ENCODE measurements at places on chromosomes 7 and 10. TPM values are rescaled to one million over a fixed set of nuclear protein-coding genes. Genes with fewer than 3 reads are reported as not detected.

GRCh38 chr10:6977398-6978186 lies 397.5 kb upstream of the PRKCQ start:
- no peaks in the 10 kb centered on the region for H3K36me3 ChIP-seq
- H3K4me3 ChIP-seq: no peak overlapping the region
- H3K27ac ChIP-seq: no peak overlapping the region
- DNase-seq: no peak
- no peaks in the 10 kb centered on the region for H3K27me3 ChIP-seq

DNA sequence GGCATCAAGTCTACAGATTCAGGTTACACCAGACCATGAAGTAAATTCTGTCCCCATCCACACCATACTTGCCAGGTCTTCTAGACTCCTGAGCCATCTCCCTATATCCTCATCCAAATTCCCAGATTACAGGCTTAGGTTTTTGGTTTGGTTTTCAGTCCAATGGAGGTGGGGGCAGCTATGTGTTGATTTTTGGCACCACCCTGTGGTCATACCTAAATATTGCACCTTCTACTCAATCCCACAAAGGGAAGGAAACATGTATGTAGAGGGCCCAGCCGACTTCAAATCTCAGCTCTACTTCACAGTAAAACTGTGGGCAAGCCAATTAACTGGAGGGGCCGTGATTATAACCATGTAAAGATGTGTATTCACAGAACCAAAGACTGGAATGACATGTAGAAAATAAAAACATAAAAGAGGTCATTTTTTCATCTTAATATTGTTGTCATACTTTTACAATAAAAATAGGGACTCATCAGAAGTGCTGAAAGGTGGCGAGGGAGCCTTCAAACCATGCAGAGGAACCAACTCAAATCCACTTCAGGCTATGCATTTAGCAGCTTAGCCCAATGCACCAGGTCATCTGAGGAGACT lies 19.8 kb downstream of the ERCC6 start:
- H3K27ac ChIP-seq: no peak overlapping the region
- DNase-seq: peak; percentile 44
- no peaks in the 10 kb centered on the region for H3K27me3 ChIP-seq

- no peaks in the 10 kb centered on the region for H3K27me3 ChIP-seq
- no peaks in the 10 kb centered on the region for H3K36me3 ChIP-seq
- H3K27ac ChIP-seq: no peak overlapping the region
- no peak overlapping the region for H3K4me3 ChIP-seq
- no peaks in the 10 kb centered on the region for H3K4me1 ChIP-seq
These were observed 53.9 kb downstream of the TACC2 start for GRCh38 chr10:122042836-122043235.

Gene DGKI
- total RNA-seq: 0.74 TPM

DNA sequence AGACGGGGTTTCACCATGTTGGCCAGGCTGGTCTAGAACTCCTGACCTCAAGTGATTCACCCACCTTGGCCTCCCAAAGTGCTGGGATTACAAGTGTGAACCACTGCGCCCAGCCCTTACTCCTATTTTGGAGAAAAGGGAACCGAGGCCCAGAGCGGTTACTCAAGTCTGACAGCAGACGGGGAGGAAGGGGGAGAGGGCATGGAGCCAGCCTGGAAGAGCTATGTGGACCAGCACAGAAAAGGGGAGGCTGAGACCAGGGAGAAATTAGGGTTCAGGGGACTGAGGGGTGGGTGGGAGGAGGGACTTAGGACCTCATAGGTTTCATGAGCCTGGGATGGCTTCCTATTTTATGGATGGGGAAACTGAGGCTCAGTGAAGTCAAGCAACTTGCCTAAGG lies 1.5 kb downstream of the SFRP5 start:
- peaks cover 4% of the 10 kb centered on the region for H3K27me3 ChIP-seq
- no peak overlapping the region for H3K4me3 ChIP-seq
- H3K27ac ChIP-seq: no peak overlapping the region
- H3K36me3 ChIP-seq: no peaks in the 10 kb centered on the region
- no peaks in the 10 kb centered on the region for H3K4me1 ChIP-seq
- DNase-seq: no peak

Gene SPAM1
- not detected for total RNA-seq

GRCh38 chr7:132436121-132436520 lies 140.1 kb downstream of the PLXNA4 start:
- no peak overlapping the region for H3K27ac ChIP-seq
- H3K27me3 ChIP-seq: no peaks in the 10 kb centered on the region
- H3K4me1 ChIP-seq: peaks cover 94% of the 10 kb centered on the region
- DNase-seq: no peak
- no peak overlapping the region for H3K4me3 ChIP-seq
- H3K36me3 ChIP-seq: no peaks in the 10 kb centered on the region

DNA sequence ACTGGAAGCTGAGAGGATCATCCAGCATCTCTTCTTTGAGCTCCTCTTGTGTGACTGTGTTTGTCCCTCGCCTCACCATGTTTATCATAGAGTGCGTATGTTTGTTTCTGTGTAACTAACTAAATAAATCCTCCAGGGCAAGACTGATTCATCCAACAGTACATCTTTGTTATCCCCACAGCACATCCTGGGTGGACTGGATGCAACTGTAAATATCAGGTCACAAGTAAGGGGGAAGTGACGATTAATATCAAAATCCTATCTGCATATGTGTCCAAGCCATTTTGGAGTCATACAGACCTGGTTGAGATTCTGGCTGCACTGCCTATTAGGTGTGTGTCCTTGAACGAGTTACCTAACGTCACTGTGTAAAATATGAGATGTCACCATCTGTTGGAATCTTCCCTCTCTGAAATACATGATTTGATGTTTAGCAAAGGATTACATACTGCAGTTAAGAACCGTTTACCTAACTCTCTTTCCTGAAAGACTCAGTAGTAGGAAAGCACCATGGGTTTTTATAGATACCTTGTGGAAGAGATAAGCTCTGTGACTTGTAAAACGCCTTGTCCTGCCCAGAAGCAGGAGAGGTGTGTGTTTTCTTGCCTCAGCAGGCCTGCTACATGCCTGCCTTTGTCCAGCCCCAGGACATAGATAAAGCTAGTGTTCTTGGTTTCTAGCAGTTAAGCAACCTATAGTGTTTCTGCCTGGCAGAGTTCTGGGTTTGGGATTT lies 25.8 kb downstream of the WBP1L start:
- DNase-seq: no peak
- no peak overlapping the region for H3K27ac ChIP-seq
- H3K36me3 ChIP-seq: no peaks in the 10 kb centered on the region

DNA sequence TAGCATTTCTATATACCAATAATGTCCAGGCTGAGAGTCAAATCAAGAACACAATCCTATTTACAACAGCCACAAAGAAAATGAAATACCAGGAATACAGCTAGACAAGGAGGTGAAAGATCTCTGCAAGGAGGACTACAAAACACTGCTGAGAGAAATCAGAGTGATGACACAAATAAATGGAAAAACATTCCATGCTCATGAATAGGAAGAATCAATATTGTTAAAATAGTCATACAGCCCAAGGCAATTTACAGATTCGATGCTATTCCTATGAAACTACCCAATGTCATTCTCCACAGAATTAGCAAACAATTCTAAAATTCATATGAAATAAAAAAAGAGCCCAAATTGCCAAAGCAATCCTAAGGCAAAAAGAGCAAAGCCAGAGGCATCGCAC lies 116.8 kb upstream of the ZNF32 start:
- H3K27ac ChIP-seq: no peak overlapping the region
- no peaks in the 10 kb centered on the region for H3K27me3 ChIP-seq
- DNase-seq: no peak
- no peaks in the 10 kb centered on the region for H3K36me3 ChIP-seq

DNA sequence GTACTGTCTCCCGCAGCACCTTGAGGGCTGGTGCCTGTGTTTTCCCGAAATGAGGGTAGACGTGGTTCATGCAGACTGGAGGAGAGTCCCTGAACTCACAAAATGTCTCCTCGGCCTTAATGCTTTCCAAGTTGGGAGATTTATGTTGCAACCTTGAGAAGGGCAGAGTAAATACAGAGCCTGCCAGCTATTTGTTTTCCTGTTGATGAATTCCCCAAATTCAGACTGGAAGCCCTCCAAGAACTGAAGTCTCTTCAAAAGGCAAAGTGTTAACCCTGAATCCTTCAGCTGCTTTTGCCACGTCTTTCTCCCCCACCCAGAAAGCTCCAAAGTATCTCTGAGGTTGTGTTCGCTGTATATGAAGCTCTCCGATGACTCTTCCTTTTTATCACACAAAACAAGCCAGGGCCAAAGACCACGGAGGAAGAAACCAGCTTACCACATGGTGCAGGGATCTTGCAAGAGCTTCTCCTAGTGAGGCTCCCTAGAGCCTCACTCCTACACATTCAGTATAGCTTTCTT lies 254.7 kb upstream of the NFE2L3 start:
- no peaks in the 10 kb centered on the region for H3K27me3 ChIP-seq
- H3K4me1 ChIP-seq: peaks cover 13% of the 10 kb centered on the region
- no peaks in the 10 kb centered on the region for H3K36me3 ChIP-seq
- H3K4me3 ChIP-seq: no peak overlapping the region
- DNase-seq: no peak
- no peak overlapping the region for H3K27ac ChIP-seq

DNA sequence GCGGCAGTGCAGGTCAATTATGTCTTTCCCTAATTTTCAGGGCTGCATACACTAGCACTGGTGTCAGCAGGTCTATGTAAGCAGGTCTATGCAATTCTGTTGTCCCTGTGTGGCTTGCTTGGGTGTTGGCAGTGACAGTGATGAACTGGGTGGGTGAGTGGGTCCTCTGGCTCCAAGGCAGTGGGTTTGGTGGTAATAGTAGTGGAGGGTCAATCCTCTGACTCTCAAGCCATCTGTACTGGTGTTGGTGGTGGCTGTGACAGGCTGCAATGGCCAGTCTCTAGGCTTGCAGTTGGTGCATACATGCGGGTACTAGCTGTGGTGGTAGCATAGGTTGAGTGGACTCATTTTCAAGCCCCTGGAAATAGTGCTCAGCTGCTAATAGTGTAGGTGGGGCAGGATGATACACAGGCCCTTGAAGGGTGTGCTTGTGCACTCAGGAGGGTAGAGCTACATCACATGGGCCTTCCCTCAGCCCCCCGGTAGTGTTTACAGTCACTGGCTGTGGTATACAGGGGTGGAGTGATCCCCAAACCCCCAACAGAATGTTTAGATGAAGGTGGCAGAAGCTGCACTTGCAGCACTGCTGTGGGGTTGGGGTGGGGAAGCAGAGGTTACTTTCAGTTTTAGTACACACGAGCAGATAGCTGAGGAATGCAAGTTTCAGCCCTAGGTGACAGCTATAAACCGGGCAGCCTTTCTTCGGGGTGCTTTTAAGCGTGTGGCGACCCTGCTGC lies 331.3 kb downstream of the PCDH15 start:
- no peak overlapping the region for H3K27ac ChIP-seq
- DNase-seq: no peak
- H3K36me3 ChIP-seq: no peaks in the 10 kb centered on the region
- H3K27me3 ChIP-seq: no peaks in the 10 kb centered on the region
- no peaks in the 10 kb centered on the region for H3K4me1 ChIP-seq

Gene ZNF853
- total RNA-seq: 0.25 TPM

Gene TMEM130
- total RNA-seq: not detected

Gene C7orf33
- not detected for total RNA-seq

Gene GIMAP5
- 58.7 TPM for total RNA-seq

Gene ADCYAP1R1
- total RNA-seq: not detected

- H3K27ac ChIP-seq: no peak overlapping the region
- no peaks in the 10 kb centered on the region for H3K27me3 ChIP-seq
- no peaks in the 10 kb centered on the region for H3K4me1 ChIP-seq
- no peak overlapping the region for H3K4me3 ChIP-seq
- no peak for DNase-seq
- H3K36me3 ChIP-seq: no peaks in the 10 kb centered on the region
These were observed 7.9 kb upstream of the HOXA2 start for GRCh38 chr7:27110186-27111031.

DNA sequence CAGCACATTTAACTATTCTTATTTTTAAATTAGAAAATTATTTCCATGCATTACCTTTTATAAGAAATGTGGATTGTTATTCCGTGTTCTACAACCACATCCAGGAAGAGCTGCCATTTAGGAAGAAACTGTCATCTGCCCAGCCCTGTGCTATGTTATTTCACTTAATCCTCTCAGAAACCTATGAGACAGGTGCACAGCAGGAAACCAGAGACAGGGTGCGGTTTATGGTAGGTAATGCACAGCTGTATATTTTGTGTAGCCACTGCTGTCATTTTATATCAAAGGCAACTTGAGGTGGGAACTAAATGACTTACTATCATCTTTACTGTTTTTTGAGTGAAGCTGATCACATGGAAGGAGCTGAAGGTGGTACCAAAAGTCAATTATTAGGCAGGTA lies 232.3 kb downstream of the MAGI2 start:
- H3K27me3 ChIP-seq: no peaks in the 10 kb centered on the region
- H3K4me3 ChIP-seq: no peak overlapping the region
- H3K27ac ChIP-seq: no peak overlapping the region
- H3K4me1 ChIP-seq: no peaks in the 10 kb centered on the region

GRCh38 chr7:5388905-5389433 lies 34.7 kb downstream of the TNRC18 start:
- no peaks in the 10 kb centered on the region for H3K27me3 ChIP-seq
- no peak overlapping the region for H3K4me3 ChIP-seq
- H3K4me1 ChIP-seq: peaks cover 3% of the 10 kb centered on the region
- no peak overlapping the region for H3K27ac ChIP-seq
- H3K36me3 ChIP-seq: no peaks in the 10 kb centered on the region

- no peaks in the 10 kb centered on the region for H3K36me3 ChIP-seq
- no peak for DNase-seq
- H3K27me3 ChIP-seq: no peaks in the 10 kb centered on the region
These were observed 431.4 kb downstream of the ACTR3B start for GRCh38 chr7:153190986-153191385.

Gene MRLN
- not detected for total RNA-seq

DNA sequence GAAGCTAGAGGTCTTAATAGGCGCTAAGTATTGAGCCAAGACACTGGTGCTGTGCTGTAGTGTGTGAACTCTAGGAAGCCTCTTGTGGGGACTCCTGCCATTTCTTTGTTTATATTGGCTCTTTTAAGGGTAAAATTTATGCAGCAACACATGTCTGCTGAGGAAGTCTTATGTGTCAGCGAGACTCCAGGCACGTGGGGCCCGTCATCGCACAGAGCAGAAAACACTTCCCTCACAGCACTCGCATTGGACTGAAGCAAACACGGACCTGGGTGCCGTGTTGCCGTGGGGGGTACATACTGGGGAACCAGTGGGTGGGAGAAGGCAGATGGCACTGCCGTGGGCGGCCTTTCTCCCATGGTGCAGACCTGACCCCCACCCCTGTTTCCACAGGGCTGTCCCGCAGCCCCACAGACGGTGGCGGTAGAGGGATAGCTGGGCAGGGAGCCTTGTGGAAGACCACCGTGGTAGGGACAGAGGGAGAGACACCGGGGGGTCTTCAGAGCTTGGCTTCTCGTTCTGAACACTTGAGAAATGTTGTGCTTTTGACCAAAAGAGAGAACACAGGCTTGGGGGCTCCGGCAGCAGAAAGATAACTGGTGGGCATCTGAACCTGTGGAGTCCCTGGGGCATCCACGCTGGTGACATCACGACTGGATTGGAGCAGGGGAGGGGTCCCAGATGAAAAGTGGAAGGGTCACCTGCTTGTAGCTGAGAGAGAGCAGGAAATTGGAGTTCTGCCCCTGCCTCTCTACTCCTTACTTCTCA lies 284.7 kb upstream of the SHH start:
- no peak overlapping the region for H3K27ac ChIP-seq
- H3K4me1 ChIP-seq: no peaks in the 10 kb centered on the region
- H3K27me3 ChIP-seq: no peaks in the 10 kb centered on the region

All from naive thymus-derived CD4-positive, alpha-beta T cell (primary cell).